Stimulated activated CD4-positive, alpha-beta T cell treated with anti-CD3 and anti-CD28 coated beads, Interleukin-2, amount 100 ng/mL, for 48 hours (primary cell): ENCODE measurements at places on chromosomes 16 and 17.
A peak's percentile ranks its signal among the peaks of the same experiment; 100 is the strongest.

GRCh38 chr17:8910969-8911604, 43.6 kb upstream of the PIK3R6 start:
- no peak for DNase-seq

- peak; percentile 38 for DNase-seq
These were observed 89.9 kb downstream of the IRF8 start for GRCh38 chr16:85988723-85989313.

DNA sequence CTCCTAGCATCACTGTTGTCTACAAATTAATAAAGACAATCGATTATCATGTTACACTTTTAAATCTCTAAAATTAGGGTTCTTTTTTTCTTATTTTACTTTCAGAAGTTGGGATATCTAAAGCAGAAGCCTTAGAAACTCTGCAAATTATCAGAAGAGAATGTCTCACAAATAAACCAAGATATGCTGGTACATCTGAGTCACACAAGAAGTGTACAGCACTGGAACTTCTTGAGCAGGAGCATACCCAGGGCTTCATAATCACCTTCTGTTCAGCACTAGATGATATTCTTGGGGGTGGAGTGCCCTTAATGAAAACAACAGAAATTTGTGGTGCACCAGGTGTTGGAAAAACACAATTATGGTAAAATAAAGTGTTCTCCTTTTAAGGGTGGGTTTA, 2.4 kb downstream of the RAD51C start:
- no peak for DNase-seq

- no peak for DNase-seq
These were observed 53.5 kb downstream of the STX8 start for GRCh38 chr17:9522074-9522473.

GRCh38 chr16:57316390-57317017, 32.0 kb upstream of the PLLP start:
- no peak for DNase-seq

- no peak for DNase-seq
These were observed 122.3 kb upstream of the CIBAR2 start for GRCh38 chr16:85234310-85235204.

GRCh38 chr17:46011711-46012505, 12.9 kb downstream of the STH start:
- no peak for DNase-seq

- peak; percentile 86 for DNase-seq
These were observed 1.1 kb upstream of the SLC43A2 start for GRCh38 chr17:1629504-1630310.

GRCh38 chr17:2602597-2603017, 9.2 kb downstream of the PAFAH1B1 start:
- no peak for DNase-seq

GRCh38 chr17:36894925-36895324, 42.4 kb upstream of the LHX1 start:
- DNase-seq: no peak

DNA sequence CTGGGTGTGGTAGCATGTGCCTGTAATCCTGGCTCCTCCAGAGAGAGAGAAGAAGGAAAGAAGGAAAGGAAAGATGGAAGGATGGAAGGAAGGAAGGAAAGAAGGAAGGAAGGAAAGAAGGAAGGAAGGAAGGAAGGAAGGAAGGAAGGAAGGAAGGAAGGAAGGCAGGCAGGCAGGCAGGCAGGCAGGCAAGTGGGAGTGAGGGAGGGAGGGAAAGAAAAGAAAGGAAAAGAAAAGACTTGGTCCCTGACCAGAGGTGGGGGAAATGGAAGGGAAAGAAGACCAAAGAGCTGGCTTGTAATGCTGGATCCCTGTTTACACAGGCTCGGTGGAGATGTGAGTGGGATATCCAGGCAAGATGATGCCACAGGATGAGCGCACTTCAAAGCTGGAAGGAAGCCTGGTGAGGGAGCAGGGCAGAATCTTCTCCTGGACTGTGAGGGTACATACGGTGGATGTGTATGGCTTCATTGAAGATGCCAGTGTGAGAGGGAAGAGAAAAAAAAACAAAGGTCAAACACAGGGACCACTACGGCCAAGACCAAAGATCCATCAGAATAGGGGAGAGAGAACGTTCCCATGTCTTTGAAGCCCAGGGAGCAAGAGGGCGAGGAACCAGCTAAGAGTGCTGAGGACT, 2.1 kb downstream of the CES1 start:
- DNase-seq: no peak

- no peak for DNase-seq
These were observed 47.1 kb downstream of the DNAH17 start for GRCh38 chr17:78529871-78530670.

- no peak for DNase-seq
These were observed 4.4 kb upstream of the ACTG1 start for GRCh38 chr17:81517009-81517338.

DNA sequence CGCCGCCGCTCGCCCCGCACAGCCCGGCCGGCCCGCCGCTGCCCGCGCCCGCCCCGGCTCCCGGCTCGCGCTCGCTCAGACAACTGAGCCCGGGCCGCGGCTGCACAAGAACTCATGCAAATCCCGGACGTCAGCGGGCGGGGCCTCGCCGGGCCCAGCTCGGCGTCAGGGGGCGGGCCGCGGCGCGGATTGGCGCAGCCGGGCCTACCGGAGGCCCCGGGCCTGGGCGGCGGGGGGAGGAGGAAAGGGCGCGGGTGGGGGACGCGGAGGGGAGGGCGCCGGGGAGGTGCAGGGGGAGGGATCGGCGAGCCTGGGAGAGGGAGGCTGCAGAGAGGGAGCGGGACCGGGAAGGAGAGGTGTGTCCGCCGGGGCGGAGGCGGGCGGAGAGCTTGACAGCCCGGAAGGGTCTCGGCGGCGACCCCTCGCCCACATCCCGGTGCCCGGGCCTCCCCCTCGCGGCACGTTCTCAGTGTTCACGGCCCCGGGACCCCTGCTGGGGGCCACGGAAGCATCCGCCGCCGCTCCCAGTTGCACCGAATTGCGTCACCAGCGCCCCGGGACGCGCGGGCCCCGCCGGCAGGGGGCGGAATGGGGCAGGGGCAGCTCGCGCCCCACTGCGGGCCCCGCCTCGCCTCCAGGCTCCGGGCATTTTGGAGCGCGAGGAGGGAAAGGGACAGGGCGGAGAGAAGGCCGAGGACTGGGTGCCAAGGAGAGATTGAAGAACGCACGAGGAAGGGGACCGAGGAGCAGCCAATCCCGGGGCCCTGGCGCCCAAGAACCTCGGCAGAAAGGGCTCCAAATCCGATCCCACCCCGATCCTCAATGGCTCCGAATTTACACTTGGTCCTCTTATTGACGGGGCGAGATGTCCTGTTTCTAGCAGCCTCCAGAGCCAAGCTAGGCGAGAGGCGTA, at the start of gene CBX4:
Gene CBX4 (minus strand): TSS at position 85 of the 913 bp plus-strand sequence. CDS start 189 bp downstream, outside the sequence.
- peak; percentile 85 for DNase-seq

DNA sequence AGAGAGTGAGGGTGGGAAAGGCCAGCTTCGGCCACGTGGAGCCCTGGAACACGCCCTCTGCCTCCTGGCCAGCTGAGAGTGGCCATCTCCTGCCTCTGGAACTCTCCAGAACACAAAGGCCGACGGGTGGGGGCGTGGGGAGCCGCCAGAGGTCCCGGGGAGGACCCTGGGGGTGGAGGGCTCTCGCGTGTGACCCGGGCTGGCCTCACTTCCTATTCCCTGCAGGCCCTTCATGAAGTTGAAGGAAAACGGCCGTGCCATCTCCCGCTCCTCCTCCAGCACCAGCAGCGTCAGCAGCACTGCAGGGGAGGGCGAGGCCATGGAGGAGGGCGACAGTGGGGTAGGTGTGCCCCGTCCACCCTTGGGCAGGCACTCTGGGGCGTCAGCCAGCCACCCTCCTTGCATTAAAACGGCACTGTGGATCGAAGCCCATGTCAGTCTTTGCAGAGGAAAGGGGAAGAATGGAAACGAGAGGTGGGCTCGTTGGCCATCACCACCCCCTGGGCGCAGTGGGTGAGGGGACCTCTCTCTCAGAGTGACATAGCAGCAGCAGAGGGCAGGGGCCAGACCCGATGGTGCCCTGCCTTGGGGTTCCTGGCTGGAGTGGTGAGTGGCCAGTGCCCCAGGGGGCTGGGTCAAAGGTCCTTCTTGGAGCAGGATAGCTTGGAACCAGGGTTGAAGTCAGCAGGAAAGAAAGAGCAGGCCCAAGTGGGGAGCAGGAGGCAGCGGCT, 37.1 kb downstream of the OR1D5 start:
- no peak for DNase-seq

DNA sequence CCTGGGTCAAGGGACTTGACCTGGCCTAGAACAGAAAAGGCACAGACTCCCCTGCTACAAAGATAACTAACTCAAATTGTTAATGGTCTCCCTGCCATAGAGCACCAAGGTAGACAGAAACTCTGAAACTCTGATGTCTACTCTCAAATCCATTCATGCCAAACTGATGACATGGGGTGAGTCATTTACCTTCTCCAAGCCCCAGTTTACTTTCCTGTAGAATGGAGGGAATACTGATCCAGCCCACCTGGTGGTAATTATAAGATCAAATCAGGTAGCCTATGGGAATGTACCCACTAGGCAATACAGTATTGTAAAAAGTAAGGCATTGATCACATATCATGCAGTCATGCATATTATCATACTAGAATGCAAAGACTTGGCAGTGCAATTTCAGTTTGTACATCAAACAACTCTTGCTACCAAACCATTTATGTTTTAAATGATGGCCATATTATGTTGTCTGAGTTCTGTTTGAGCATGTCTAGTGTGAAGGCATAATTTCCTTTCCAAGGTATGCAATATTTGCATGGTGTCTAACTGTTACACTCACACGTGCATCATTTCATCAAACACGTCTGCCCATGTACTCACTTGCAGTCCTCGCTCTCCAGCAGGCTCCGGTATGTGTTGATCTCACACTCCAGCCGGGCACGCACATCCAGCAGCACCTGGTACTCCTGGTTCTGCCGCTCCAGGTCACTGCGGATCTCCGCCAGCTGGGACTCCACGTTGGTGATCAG, 3.0 kb downstream of the KRT31 start:
- no peak for DNase-seq

DNA sequence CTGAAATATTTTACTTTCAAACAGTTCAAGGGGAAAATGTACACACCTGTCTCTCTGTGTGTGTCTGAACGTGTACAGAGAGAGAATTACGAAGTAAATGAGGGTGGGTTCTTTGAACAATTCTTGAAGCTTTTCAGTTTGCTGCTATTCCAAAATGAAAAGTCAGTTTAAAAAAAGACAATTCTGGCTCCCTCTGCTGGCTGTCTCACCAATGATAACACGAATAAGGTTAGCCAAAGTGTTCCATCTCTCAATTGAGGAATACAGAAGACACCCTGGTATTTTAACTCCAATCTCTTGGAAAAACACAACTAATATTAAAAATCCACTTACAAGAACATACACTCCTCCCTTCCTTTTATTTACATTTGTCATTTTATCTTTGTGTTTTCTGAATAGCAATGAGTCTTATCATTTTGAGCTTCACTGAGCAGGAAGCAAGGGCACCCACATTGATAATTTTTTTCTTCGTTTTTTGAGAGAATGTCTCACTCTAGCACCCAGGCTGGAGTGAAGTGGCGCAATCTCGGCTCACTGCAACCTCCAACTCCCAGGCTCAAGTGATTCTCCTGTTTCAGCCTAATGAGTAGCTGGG, 20.5 kb downstream of the EFTUD2 start:
- DNase-seq: no peak

DNA sequence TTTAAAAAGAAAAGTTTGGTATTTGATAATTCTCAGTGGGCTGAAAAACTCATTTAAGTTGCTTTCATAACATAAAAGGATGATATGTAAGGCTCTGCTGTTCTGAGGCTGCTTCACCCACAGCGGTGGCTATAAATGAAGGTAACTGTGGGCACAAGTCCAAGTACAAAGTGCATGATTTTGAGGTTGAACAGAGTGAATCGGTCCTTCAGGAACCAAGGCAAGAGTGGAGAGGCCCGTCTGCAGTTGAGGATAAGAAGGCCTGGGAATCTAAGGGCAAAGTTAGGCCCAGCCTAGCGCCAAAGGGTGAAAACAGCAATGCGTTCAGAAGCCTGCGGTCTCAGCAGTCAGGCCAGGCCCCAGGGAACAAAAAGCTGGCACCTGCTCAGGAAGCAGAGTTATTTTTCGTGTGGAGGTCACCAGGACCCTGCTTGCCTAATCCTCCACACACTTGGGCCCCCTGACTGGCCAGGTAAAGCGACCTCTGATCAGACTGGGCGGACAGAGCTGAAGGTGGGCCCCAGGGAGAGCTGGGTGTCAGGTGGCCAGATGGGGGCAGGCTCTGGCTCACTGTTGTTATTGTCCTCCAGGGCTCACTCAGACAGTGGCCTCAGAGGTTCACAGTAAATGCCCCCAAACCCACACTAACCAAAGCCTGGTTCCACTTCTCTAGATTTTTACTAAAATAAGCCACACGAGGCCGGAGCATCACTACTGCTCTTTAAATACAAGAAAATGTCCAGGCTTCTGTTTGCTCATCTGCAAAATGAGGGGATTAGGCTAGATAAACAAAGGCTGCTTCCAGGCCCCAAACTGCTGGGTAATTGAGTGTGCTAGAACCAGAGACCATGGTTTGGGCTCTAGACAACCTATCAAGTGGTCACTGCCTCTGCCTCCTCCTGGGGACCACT, 46.5 kb downstream of the TEX2 start:
- no peak for DNase-seq

DNA sequence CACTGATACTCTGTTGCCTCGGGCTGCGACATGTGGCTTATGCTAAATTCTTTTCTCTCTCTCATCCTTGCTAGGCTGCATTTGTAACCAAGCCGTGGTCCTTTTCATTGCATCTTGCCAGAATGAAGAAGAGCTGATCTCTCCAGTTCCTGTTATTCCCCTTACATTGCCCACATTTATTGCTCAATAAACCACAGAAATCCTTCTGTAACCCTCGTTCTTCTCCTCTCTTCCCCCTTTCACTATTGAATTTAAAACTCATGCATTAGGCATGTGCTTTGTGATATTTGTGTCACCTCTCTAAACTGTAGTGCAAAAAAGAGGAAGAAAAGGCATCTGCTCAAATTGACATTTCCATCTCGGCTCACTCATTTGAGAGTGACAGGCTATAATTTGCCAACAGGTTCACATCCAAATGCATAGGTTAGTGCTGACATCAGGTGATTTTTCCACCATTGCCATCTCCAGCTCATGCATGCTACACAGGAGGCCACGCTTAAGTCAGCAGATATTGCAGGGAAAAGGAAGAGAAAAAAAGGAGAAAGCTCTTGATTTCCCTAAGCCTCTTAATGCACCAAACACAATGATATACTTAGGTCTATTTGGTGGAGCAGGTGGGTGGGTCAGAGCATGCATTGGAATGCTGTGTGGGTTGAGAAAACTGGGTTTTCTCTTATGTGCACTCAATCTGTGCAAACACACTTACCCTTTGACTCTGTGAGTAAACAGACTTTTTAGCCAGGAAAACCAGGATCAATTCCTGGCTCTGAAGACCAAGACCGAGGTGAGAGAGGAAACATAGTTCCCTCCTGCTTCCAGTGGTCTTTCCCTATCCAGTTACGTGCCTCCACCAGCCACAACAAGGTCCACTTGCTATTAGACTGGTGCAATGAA, 642.7 kb downstream of the HS3ST4 start:
- no peak for DNase-seq

- DNase-seq: no peak
These were observed 2.2 kb downstream of the DNAAF8 start for GRCh38 chr16:4736546-4736945.
